ENCODE measurements at places on chromosomes 12 and 14.

DNA sequence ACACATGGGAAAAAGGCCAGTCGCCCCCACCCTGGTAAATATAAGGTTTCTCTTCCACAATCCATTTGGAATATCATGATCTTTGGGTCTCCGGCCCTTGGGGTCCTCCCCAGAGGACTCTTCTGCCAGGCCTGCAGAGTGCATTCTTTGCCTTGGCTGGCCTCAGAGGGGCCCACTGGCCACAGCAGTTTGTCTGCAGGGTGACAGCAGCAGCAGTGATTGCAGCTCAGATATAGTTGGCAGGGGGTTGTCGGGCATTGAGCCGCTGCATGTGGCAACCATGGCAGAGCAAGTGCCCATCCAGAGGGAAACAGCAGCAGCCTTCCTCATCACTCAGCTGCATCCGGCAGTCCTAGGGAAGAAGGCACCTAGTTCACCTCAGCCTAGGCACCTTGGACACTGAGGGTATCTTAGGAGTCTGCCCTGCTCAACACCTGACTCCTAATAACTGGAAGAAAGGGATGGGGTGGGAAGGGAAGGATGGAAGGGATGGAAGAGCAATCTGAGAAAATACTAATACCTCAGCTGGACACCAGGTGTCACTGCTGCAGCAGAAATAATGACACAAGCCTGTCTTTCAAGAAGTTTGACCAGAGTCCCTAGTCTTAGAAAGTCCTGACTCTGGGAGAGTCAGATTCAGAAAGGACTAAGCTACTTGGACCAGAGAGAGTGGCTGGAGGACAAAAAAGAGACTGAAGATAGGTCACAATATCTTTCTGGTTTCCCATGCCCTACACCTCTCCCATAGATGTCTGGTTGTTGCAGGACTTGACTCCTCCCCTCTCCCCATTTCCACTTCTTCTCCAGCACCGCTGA, 8.9 kb downstream of the AJUBA start:
- DNase-seq, result no peak

GRCh38 chr14:85607651-85608081, 77.7 kb downstream of the FLRT2 start:
- no peak for DNase-seq

GRCh38 chr12:115374480-115375185, 690.7 kb upstream of the TBX3 start:
- DNase-seq, result no peak

DNA sequence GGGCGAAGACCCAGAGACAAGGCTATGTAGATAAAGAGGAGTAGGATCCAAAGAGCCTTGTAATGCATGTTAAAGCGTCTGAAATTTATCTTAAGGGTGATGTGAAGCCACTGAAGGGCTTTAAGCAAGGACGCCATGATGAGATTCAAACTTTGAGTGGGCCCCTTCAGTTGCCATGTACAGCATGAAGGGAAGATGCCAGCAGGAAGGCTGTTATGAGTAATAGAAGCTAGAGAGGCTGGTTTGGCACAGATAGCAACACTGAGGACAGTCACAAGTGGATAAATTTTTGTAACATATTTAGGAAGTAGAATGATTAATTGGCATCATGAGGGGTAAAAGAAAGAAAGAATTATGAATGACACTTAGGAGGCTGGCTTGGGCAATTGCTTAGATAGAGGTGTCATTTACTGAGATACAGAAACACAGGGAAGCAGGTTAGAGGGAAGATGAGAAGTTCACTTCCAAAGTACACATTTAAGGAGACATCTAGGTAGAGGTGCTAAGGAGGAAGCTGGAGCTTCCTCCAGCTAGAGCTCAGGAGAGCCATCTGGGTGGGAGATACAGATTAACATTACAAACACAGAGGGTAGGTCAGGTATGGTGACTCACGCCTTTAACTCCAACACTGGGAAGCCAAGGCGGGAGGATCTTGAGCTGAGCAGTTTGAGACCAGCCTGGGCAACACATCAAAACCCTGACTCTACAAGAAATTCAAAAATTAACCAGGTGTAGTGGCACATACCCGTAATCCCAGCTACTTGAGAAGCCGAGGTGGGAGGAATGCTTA, 13.7 kb downstream of the ATG2B start:
- DNase-seq, result no peak

DNA sequence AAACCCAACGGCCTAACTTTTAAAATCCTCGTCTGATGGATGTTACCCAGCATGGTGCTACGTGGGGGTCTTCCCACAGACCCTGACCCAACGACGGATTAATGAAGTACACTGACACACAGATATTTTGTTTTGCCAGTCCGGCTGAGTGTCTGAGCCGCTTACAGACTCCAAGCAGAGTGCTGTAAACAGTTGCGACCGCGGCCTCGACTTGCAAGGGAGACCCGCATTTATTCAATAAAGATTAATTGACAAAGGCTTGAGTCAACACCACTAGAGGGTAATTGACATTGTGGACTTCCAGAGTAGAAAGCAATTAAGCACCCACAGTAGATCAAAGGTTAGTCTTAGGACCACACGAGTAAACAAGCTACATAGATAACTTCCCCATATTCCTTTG, 1042.4 kb downstream of the AACS start:
- DNase-seq, result no peak

DNA sequence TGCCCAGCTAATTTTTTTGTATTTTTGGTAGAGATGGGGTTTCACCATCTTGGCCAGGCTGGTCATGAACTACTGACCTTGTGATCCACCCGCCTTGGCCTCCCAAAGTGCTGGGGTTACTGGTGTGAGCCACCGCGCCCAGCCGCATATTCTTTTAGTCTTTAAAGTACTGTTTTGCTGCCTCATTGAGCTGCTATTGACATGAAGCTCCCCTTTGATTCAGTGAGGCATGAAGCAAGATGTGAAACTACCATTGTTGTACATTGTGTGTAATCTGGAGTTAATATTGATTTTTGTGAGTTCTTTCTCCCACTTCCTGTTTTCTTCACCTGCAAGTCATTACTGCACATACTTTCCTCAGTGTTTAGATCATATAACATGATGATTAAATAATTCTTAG, 80.8 kb downstream of the MNAT1 start:
- no peak for DNase-seq

- no peak for DNase-seq
Observed at GRCh38 chr12:102215992-102216691, 18.5 kb upstream of the PMCH start.

GRCh38 chr12:92601680-92602079, 101.1 kb upstream of the PLEKHG7 start:
- no peak for DNase-seq

DNA sequence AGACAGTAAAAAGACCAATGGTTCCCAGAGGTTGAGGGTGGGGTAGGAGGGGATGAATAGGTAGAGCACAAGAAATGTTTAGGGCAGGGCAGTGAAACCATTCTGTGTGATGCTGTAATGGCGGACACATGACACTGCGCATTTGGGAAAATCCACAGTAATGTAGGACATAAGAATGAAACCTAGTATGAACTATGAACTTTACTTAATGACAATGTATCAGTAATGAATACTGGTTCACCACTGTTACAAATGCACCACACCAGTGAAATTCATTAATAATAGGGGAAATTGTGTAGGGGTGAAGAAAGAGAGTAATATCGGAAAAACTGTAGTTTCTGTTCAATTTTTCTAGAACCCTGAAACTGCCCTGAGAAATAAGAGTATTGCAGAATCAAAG, 5.6 kb downstream of the ERH start:
- no peak for DNase-seq

DNA sequence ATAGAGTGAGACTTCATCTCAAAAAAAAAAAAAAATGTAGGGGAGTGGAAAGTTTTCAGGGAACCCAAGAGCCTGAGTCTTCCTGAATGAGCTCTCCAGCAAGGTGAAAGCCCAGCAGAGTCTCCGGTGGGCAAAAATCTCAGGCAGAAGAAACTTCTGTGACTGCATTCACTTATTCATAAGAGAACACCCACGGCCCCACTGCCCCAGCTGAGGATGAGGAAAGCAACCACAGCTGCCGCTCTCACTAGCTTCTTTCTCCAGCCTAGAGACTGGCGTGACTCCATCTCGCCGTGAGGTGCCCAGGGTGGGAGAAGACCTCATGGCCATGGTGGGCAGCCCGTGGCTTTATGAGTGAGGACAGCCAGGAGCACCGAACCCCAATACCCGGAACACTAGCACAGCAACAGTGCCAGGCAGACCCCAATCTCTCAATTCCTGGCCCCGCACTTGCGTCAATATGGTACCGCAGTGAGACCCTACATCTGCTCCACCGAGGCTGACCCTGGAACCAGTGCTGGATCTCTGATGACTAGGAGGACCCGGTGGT, 29.7 kb upstream of the DYNC1H1 start:
- no peak for DNase-seq

DNA sequence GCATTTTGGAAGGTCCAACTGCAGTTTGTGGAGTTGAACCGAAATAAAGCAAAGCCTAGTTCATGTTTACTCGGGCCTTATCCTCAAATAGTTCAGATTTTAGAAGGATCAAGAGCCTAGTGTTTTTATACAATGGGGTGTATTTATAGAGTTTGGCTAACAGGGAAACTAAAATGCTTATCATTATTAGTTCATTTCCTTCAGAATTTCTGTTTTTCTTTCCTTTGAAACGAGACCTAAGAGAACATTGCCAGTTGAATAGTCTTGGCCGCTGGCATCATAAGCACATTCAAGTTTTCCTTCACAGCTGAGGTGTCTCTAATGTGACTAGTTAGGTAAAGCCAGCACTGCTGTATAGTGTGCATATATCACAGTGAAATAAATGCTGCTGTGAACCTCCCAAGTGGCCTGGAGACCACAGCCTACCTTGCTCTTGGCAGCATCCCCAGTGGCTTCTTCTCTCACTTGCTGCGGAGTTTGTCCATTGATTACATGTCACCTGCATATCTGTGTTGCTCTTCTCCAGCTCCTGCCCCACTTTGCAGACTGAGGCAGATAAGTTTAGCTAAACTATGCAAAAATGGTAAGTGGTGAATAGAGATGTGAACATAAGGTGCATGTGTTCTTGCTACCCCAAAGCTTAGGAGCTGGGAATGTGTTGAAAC, 88.8 kb downstream of the ANO6 start:
- no peak for DNase-seq

DNA sequence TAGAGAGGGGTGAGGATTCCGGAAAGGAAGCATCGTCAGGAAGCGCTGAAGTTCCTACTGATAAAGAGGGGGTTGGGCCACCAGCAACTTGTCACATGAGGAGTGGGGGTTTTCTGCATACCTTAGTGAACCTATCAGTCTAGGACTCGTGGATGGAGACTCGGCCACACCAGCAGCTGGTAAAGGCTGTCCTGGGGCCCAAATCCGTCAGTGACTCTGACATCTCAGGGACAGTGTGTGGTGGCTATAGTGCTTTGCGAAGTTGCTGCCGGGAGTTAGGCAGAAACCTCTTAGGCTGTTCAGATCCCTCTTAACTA, 16.4 kb downstream of the RNASE2 start:
- no peak for DNase-seq

GRCh38 chr12:92446083-92446460, 256.7 kb upstream of the PLEKHG7 start:
- DNase-seq, result no peak

- no peak for DNase-seq
Observed at GRCh38 chr12:20883288-20883687, 72.8 kb downstream of the SLCO1B3 start.

- DNase-seq, result no peak
Observed at GRCh38 chr12:90589956-90590355, 365.0 kb downstream of the CCER1 start.

GRCh38 chr14:78086342-78086741, 83.8 kb upstream of the NRXN3 start:
- DNase-seq, result no peak

- no peak for DNase-seq
Observed at GRCh38 chr12:89468017-89468416, 56.6 kb downstream of the GALNT4 start.

DNA sequence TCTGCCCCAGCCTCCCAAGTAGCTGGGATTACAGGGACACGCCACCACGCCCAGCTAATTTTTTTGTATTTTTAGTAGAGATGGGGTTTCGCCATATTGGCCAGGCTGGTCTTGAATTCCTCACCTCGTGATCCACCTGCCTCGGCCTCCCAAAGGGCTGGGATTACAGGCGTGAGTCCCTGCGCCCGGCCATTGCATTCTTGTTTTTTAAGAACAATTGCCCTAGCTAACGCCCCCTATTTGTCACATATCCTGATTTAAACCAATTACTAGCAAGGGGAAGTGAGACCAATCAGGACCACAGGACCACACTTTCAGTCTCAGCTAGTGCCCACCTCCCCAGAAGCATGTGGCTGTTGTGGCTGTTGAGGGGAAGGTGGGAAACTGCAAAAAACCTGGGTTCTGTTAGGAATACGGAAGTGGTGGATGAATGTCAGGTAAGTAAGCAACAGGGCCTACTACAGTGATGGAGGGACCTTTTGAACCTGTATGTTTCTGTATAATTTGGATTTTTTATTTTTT, 37.8 kb upstream of the NFYB start:
- DNase-seq, result no peak

- no peak for DNase-seq
Observed at GRCh38 chr14:88798156-88798555, 5.4 kb upstream of the EML5 start.

GRCh38 chr14:70622111-70622712, 19.5 kb upstream of the TTC9 start:
- DNase-seq, result peak; percentile 20

- DNase-seq, result no peak
Observed at GRCh38 chr14:82244791-82245190, 711.1 kb upstream of the SEL1L start.

- no peak for DNase-seq
Observed at GRCh38 chr12:90299666-90300065, 591.0 kb upstream of the ATP2B1 start.

DNA sequence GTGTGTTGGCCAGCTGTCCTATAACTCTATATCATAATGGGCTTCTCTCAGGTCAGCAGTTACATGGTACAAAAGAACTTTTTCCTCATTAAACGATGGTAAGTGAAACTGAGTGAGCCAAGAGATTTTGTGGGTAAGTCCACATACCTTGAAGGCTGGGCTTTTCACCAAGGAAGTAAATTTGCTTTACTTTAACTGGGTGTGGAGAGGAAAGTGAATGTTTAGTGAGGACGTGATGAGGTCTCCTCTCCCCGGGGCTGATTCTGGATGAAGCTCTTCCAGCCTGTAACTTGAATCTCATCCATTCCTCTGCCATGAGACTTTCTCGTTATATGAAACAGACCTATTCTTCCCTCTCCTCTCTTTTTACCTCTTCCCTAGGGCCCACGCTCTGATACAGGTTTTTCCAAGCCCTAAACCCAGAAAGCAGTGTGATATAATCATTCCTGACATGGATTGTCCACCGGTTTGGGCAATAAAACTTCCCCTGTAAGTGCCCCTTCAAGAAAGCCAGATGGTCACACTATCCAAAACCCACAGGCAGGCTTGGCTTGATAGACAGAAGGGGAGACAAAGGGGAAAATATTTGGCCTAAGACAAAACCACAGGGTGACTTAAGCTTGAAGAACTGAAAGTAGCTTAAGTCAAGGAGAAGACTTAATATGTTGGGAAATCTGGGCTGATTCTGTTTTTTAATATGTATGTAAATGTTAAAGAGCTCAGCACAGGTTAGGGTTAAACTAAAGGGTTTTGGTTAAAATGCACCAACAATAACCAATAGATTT, 50.3 kb downstream of the CIT start:
- DNase-seq, result no peak

- DNase-seq, result no peak
Observed at GRCh38 chr14:47411523-47411922, 263.9 kb downstream of the MDGA2 start.
